ENCODE measurements at places on chromosomes 5 and 9. TPM values are rescaled to one million over a fixed set of nuclear protein-coding genes. Genes with fewer than 3 reads are reported as not detected.

DNA sequence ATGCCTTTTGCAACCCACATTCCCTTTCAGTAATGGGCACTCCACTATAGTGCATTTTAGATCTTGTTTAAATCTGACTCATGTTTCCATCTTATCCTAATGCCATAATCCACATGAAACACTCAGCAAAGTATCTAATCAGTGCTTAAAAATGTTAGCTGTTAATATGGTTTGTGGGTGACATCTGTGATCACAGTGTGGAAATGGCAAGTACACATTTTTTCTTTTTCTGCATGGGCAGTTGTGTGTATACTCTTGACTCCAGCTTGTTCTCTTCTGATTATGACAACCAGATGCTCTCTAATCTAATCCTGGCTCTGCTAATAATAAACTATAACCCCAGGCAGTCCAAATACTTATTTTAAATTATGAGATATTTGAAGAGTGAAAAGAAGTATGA lies 103.3 kb downstream of the EDIL3 start:
- DNase-seq = no peak

- DNase-seq = no peak
These were observed 429.2 kb downstream of the DMAC1 start for GRCh38 chr9:7370381-7370780.

CDC25C gene
- polyA plus RNA-seq = 8.7 TPM

- no peak for DNase-seq
These were observed 229.2 kb upstream of the MAP3K1 start for GRCh38 chr5:56585999-56586691.

PLAA gene
- 7.4 TPM for polyA plus RNA-seq

DNA sequence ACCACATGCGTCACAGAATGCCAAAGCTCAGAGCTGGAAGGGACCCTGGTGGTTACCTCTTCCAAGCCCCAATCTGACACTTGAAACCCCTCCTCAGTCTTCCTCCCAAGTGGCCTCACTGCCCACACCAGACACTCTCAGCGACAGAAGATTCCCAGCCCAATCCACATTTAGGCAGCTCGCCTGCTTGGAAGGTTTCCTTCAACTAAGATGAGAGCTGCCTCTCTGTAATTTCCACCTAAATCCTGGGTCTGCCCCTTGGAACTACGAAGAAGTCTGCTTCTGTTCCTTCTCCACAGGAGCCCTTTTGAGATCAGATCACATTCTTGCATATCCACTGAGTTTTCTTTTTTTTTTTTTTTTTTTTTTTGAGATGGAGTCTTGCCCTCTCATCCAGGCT lies 83.7 kb downstream of the PAX5 start:
- no peak for DNase-seq

GRCh38 chr9:127177665-127178265 lies 55.3 kb upstream of the ANGPTL2 start:
- DNase-seq = no peak

- DNase-seq = no peak
These were observed 25.1 kb downstream of the SLC44A1 start for GRCh38 chr9:105269593-105269992.

IGFBPL1 gene
- 0.69 TPM for polyA plus RNA-seq

RASGRF2 gene
- polyA plus RNA-seq = 0.85 TPM

All from BJ (cell line).